ENCODE measurements at places on chromosomes 12 and 14.

DNA sequence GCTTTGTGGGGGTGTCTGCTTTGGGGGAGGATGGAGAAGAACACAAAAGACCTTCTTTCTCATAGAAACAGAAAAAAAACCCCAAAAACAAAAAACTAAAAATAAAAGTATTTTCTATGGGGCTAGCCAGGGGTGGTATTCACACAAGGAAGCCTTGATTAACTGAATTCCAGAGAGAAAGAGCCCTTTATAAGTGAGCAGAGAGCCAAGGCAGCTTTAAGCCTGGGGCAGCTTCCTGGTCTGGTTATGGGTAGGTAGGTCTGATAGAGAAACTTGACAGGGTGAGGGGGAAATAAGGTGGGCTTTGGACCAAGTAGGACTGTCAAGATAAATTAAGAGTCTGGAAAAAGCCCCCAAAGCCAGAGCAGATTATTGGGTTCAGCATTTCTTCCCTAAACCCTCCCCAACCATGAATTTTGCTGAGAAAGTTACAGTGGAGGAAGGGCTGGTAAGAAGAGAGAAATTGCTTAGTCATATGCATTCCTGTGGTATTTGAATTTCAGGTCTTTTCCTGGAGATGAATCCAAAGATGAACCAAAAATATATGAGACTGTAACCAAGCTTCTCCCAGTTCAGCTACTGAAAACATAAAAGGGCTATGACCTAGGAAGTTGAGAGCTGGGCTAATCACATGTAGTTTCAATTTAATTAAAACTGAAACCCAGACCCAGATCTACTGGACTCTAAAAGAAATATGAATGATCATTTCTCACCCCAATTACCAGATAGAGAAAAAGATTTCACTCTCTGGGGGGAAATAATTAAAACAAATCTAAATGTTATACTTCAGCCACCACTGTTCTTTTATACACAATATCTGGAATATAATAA lies 144.8 kb downstream of the TBC1D30 start:
- DNase-seq = no peak

GRCh38 chr12:90071996-90072395 lies 363.4 kb upstream of the ATP2B1 start:
- no peak for DNase-seq

GRCh38 chr12:2054091-2055018 lies 1.6 kb downstream of the CACNA1C start:
- no peak for DNase-seq

DNA sequence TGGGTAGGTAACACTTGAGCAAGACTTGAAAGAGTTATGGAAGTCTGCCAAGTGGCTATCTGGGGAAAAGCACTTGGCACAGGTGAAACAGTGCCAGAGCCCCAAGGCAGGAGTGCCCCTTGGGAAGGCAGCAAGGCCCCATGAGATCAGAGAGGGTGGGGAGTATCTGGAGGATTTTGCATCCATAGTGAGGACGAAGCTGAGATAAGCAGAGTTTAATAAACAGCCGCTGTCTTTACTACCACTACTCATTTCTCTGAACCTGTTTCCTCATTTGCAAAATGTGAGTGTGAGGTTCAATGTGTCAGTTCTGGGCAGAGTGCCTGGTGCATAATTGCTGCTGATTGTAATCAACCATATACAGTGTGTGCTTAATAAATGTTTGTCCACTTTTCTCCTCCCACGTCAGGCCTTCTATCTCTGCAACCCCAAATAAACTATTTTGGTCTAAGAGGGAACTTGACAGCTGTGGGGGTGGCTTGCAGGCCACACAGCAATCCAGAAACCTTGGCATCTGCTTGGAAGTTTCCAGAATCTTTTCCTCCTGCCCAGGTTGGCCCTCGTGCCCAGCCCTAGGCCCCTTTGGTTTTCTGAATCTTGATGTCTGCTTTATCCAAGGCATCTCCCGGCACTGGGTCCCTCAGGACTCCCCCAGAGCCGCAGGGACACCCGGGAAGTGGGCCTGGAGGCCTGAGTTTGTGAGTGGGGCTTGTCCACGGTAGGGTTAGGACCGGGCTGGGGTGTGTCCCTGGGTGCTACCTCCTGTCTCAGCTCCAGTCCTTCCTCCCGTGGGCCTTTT lies 4.5 kb downstream of the ABCB9 start:
- DNase-seq = peak; percentile 60

DNA sequence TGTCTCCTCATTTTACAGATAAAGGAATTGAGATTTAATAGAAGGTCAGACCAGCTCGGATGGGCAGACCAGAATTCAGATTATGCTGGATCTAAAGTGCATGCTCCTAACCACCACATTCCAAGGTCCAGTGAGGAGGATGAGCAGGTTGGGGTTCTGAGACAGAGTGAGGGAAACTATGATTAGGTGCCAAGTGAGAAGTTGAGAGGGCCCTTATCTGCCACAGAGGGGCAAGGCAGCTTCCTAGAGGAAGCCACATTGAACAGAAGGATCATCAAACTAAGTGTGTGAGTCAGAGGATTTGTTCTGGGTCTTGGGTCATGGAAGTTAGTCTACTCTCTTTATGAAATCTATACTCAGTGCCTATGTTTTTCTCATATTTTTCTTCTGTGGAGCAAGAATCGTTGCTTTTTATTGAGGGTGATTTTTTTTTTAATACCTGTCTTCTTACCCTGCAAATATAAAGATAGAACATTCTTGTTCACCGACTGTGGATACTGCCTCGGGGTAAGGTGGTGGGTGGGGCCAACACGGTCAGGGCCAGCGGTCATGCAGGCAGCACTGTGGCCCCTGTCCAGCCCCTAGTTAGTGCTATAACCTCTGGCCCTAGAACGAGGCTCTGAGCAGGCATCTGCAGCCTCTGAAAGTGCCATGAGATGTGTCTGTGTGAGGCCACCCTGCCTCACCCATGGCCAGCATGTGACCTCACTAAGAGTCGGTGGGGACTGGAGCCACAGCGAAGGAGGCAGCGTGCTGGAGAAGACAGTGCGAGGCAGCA lies 55.6 kb upstream of the PTHLH start:
- no peak for DNase-seq

GRCh38 chr12:55966408-55967281 lies at the start of gene CDK2:
Gene CDK2 (plus strand): TSS chr12:55966830. CDS start chr12:55967009, 179 bp downstream.
- no peak for DNase-seq

- no peak for DNase-seq
These were observed 85.5 kb downstream of the CAPZA3 start for GRCh38 chr12:18823461-18823860.

DNA sequence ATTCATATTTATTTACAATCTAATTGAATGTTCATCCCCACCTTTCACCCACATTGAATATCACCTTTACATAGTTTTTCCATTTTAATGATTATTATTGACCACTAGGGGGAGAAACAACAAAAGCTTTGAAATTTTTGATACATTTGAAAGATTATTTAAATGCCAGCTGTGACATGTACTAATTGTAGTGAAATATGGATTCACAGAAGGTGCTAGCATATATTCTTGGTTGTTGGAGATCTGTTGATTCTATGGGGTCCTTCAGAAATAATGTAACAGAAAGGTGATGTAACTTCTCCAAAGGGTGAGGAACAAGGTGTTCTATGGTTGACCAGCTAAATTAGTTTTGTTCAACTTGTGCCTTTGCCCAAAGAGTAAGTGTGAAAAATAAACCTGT lies 22.4 kb upstream of the GPR33 start:
- no peak for DNase-seq

All from NCI-H1436 treated with DMSO at 0.1 percent for 48 hours (cell line).